ENCODE measurements at places on chromosomes 11 and 22.

DNA sequence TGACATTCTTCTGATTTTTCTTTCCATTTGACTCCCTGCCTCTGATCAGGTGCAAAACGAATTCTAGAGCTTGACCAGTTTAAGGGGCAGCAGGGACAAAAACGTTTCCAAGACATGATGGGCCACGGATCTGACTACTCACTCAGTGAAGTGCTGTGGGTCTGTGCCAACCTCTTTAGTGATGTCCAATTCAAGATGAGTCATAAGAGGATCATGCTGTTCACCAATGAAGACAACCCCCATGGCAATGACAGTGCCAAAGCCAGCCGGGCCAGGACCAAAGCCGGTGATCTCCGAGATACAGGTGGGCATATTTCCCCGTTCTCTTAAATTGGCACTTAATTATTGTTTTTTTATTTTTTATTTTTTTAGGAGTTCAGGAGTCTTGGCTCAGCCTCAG, 15.4 kb downstream of the XRCC6 start:
- DNase-seq: no peak

DNA sequence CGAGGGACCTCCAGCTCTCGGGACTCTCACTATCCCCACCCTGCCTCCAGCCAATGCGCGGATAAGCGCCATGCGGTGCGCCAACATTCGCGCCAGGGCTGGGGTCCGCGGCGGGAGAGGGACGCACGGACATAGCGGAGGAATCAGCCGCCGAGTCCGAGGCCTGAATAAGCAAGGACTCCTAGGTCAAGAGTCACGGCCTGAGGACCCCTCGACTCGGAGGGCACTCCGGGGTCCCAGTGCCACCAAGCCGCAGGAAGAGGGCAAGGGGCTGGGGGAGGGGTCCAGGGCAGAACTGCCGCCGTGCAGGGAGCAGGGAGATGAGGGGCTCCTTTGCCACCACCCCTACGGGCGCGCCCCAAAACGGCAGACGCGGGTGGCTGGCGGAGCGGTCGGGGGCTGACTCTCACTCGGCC, 552 bp downstream of the DSCAML1 start:
- no peak for DNase-seq

DNA sequence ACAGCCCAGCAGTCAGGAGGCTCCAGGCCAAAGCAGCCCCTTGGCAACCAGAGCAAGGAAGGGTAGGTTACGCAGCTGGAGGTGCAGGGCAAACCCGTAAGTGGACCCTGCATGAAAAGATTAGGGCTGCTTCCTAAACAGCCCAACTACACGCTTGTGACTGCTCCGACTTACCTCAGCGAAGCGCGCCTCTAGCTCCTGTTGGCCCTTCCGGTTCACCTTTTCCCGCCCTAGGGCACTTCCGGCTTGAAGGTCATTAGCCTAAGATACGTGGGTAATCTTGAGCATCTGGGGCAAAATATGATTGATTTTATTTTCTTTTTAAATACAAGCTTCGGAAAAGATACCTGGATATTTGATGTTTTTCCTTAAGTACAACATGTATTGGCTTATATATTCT, at the start of gene CCDC73:
TSS of gene CCDC73 (minus strand) at position 224 of the 400 bp plus-strand sequence. CDS start 34,419 bp downstream, outside the sequence.
- DNase-seq: no peak

DNA sequence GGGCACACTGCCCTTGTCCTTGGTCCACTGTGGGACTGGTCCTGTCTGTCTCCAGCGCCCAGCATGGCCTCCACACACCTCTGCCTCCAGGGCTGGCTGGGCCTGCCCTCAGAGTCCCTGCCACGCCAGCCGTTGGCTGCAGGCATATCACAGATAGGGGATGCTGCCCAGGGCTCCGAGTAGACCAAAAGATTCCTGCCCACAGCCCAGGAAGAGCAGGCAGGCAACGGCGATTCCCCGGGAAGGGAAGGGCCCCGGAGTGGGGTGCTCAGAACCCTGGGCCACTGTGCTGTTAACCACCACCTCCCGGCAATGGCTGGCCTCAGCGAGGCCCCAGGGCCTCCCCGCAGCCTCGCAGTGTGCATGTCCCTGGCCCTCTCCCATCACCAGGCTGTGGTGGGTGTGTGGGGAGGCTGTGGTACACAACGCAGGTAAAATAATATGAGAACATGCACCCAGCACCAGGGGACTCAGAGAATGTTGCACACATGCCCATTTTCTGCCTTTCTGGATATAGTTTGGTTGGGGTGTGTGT, 2.2 kb downstream of the IFITM5 start:
- no peak for DNase-seq

GRCh38 chr22:26170112-26170492, 840 bp downstream of the SEZ6L start:
- no peak for DNase-seq

DNA sequence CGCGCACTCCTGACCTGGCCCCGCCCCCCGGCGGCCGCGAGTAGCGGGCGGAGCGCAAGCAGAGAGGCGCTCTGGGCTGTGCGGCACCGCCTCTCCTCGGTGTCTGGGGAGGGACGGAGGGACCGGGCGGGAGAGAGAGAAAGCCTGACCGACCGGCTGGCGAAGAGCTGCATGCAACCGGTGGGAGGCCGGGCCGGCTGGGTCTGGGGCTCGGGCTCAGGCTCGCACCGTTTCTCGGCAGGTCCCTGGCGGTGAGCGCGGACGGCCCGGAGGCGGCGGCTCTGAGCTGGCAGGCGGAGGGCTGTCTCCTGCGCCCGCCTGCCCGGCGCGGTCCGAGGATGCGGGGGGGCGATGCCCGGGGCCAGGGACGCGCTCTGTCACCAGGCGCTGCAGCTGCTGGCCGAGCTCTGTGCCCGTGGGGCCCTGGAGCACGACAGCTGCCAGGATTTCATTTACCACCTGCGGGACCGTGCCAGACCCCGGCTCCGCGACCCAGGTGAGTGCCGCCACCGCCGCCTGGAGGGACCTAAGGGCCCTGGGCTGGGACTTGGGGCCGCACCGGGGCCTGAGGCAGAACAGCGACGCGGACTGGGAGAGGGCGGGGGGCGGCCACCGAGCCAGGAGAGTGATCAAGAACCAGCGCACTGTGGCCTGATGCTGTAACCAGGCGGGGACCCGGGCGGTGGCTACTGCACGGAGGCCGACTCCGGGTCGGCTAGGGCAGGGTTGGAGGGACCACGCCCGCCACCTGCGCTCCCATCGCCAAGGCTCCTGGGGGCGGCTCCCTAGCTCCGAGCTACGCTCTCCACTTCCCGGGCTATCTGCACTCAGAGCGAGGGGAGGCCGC, at the start of gene SYT9:
TSS of gene SYT9 (plus strand) at position 69 of the 847 bp plus-strand sequence. CDS start at position 352, 283 bp downstream.
- DNase-seq: no peak

DNA sequence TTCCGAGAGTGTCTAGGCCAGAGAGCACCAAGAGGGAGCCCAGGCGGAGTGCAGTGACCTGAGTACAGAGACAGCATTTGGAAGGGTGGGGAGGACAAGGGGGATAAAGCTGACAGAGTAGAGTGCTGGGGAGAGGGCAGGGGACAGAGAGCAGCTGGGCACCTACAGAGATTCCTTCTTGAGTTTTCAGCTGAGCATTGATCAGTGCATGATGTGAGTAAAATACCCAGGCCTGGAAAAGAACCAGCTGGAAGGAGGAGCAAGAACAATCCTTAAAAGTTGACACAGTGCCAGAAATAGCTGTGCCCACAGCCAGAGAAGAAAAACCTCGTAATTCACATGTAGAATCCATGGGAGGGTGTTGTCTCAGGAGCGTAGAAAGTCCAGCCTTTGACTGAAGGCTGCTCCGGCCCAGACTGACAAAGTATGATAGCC, 33.9 kb upstream of the PANX2 start:
- DNase-seq: no peak

DNA sequence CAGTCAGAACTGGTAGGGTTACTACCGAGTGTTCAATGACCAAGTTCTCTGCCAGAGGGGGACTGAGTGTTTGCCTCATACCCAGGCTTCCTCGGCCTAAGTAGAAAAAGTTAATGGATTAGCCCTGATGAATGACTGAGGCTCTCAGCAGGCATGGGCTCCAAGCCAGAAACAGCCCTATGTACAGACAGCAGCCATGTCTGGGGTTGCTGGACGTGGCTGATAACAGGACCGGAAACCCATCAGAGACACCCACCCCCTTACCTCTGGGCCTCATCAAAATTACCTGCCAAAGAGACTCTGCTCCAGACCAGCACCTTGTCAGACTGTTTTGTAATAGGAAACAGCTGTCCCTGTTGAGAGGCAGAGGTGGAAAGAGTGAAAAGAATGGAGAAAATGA, 351.4 kb downstream of the ETS1 start:
- DNase-seq: no peak

GRCh38 chr11:15695096-15695721, 580.5 kb downstream of the INSC start:
- no peak for DNase-seq

- DNase-seq: no peak
Measured at GRCh38 chr11:8983552-8983951, 19.3 kb upstream of the TMEM9B start.

DNA sequence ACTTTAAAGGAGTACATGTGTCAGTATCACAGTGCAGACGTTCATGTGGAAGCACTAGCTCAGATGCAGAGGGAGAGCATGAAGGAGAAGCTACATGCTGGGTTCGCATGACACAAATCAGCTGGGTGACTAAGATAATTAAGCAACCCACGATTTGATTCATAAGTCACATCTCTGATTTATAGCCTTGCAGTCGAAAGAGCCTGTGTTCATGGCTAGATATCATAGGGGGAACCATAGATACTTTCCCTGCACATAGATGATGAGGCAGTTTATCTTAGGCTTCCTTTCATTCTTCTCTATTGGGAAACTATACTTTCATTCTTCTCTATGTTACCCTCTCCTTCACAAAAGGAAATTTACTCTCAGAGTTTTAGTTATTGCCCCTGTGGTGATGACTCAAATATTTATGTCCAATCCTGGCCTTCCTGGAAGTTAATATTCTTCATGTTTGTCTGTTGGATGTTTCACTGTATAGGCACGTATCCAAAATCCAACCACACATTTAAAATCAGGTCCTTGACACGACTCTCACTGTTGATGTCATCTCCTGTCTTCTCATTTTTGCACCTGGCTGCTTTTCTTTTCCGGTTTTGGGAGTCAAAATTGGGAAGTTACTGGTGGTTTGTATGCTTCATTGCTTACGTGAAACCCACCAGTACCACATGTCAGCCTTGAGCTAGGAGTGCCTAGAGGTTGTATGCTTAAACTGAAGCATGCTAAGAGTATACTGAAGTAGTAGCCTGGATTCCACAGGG, 56.3 kb upstream of the SLC5A12 start:
- no peak for DNase-seq

- DNase-seq: no peak
Measured at GRCh38 chr22:31102441-31103081, 4.8 kb downstream of the SELENOM start.

GRCh38 chr22:45524966-45525365, 22.3 kb downstream of the FBLN1 start:
- no peak for DNase-seq

GRCh38 chr11:15599376-15599775, 484.7 kb downstream of the INSC start:
- no peak for DNase-seq

DNA sequence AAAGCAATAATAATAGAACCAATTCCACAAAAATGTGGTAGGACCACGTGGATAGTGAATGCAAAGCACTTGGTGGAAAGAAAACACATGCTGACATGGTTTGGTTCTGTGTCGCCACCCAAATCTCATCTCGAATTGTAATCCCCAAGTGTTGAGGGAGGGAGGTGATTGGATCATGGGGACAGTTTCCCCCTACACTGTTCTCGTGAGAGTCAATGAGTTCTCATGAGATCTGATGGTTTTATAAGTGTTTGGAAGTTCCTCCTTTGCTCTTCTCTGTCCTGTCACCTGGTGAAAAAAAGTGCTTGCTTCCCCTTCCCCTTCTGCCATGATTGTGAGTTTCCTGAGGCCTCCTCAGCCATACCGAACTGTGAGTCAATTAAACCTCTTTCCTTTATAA, 421.9 kb upstream of the CADM1 start:
- no peak for DNase-seq

DNA sequence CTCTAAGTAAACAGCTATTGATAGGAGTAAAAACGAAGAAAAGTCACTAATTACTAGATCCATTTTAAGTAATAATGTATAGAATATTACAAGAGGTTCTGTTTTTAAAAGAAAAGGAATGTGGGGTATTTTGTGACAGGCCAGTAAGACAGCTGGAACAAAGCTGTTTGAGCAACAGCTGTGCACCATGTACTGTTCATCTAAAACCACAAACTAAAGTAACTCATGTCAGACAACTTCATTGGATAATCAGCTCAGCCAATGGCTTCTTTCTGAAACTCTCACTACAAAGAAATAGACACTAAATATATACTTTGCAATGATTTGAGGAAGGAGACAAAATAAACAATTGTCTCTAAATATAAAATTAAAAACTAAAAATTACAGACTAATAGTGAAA, 16.1 kb downstream of the RRAS2 start:
- no peak for DNase-seq

DNA sequence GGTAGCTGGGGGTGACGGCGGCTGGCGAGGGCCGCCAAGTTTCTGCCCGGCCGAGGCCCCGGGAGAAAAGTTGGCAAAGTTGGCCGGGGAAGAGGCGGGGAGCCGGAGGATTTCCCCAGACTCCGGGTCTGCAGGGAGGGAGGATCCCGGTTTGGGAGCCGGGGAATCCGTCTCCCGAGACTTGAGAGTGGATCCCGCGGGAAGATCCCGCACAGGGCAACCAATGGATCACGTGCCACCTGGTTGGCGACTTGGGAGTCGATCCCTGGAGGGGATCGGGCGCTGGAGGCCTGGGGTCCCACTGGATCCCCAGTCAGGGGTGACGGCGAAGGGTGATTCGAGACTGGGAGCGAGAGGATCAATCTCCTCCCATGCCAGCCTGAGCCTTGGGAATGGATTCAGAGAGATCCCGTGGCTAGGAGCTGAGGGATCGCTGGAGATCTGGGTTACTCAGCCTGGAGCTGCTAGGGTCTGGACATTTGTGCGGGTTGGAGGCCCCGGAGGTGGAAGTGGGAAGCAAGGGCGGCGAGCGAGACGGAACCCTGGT, 394 bp downstream of the KIAA1671 start:
- DNase-seq: no peak

DNA sequence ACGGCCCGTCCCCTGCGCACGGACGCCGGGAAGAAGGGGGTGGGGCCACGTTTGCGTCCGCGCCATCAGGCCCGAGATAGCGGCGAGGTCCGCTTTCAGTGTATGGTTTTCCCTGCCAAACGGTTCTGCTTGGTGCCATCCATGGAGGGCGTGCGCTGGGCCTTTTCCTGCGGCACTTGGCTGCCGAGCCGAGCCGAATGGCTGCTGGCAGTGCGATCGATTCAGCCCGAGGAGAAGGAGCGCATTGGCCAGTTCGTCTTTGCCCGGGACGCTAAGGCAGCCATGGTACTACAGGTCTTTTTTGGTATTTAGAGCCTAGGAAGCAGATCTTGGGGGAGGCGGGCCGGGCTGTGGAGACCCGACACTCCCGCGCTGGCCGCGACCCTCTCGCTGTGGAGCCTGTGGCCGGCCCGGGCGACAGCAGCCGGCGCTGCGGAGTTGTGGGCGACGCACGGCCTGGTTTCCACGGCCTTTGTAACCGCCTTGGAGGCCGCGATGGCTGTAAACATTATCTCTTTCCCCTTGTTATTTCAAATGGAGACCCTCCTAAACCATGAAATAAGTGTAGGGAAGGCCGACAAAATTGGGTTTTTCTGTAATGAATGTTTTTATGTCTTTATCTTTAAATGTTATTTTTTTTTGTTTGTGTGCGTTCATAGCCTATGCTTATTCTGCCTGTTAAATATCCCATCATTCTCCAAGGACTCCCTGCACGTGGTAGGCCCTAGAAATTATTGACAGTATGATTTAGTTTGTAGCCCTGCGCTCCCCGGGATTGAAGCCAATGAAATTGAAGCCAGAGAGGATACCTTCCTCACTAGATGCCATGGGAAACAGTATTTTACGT, at the start of gene AASDHPPT:
TSS of gene AASDHPPT (plus strand) at position 54 of the 847 bp plus-strand sequence. CDS start at position 103, 49 bp downstream.
- DNase-seq: no peak
